NCI-H1105 (cell line): ENCODE measurements at places on chromosomes 2 and 18.

DNA sequence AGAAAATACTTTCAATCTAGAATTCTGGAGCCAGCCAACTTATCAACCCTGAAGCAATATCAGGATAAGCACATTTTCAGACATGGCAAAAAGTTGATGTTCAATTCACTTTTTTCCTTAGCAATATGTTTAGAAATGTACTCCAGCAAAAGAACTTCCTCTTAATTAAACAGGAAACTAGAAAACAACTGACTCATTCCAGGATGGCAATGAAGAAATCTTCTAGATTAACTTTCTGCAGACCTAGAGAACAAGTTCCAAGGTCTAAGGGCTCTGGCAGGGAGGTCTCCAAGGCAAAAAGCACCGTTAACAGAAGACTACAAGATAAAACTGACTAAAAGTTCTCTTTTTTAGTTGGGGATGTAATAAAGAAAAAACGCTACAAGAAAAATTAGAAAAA, 69.2 kb upstream of the VWC2L start:
- no peak for DNase-seq

DNA sequence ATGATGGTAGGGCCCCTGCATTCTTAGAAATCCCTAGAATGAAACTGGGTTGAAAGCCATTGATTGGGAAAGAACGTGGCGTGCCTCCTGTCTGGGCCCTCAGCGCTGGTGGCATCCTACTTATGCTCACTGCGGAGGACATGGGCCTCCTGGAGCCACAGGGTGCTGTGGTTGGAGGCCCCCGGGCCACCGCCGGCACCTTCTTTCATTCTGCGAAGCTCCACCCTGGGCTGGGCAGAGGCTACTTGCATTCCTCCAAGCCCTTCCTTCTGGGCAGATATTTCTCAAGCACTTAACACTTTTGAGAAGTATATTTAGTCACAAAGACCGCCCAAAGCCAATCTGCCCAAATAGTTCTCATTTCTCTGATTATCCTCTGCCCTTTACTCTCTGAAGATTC, 311.9 kb downstream of the MYCN start:
- DNase-seq = no peak

DNA sequence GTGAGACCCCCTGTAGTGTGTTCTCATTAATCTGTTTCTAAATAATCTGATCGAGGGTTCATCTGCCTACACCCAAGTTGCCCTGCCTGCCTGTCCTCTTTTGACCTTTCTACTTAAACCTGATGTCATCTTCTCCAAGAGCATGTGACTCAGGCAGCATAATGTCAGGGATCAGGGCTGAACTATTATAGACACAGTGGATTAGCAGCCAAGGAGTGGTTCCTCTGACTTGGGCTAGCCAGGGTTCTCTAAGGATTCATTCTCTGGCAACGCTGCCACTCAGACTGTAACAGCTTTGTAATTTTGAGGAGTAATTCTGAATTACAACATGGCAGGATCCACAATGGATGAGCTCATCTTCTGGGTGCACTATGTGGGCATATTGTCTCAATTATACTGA, 124.0 kb downstream of the MDH1 start:
- no peak for DNase-seq

DNA sequence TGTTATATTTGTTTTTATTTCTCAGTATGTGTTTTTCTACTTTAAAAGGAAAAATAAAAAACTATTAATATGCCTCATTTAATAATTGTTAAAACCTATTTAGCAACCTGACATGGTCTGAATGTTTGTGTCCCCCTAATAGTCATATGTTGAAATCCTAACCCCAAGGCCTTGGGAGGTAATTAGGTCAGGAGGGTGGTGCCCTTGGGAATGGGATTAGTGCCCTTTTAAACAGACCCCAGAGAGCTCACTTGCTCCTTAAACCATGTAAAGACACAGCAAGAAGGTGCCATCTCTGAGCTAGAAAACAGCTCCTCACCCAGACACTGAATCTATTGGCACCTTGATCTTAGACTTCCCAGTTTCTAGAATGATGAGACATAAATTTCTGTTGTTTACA, 71.8 kb downstream of the CHST9 start:
- no peak for DNase-seq

- no peak for DNase-seq
Measured at GRCh38 chr2:196719110-196719872, 79.8 kb downstream of the CCDC150 start.

- DNase-seq = no peak
Measured at GRCh38 chr18:38035193-38035592, 469.6 kb upstream of the CELF4 start.

DNA sequence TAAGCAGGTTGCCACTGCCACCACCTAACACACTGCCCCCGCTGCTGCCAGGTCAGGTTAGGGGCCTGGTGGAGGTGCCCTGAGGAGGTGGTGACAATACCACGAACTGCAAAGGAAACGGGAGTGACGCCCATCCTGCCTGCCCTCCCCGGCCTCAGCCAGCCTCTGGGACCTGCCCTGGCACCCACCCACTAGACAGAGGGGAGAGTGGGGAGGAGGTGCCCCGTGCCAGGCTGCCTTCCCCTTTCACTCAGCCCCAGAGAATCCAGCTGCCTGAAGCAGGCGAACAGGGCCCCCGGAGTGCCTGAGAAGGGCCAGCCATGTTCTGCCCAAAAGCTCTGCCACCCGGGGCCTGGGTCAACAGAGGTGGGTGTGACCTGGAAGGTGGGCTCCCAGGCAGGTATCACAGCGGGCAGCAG, 44.5 kb upstream of the FOSL2 start:
- DNase-seq = no peak

DNA sequence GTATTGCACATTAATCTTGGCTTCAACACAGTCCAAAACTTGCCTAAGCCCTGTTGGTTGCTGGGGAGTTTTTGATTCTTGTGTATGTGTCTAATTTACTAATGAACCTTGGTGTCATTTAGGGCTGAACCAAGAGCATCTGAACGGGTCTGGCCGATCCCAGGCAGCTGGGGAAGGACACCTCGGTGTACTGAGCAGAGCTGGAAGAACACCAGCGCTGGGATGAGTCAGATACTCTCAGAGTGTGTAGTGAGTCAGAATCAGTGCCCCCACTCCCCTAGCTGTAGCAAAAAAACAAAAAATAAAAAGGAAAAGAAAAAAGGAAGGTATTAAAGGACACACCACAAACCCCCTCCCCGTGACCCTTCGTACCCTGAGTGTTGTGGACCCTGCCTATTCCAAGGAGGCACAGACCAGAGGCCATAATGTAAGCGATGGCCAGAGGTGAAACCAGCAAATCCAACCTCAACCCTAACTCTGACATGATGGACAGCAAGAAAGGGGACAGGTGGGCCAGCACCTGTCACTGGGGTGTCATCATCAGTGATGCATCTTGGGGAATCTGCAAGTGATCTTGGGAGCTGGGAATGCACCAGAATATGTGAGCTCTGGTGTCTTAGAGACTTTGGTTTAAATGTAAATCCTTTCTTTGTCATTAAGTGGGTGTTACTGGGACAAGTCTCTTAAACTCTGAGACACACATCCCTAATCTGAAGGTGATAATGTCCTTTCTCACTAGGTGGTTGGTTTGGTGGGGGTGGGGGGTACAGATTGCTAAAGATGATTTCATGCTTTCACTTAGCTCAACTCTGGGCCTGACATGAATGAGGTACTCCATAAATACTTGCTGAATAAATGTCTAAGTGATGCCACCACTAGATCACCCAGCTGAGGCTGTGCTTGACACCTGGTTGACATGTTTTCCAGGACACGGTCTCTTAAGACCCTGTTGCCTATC, 34.2 kb upstream of the NCOA1 start:
- no peak for DNase-seq

DNA sequence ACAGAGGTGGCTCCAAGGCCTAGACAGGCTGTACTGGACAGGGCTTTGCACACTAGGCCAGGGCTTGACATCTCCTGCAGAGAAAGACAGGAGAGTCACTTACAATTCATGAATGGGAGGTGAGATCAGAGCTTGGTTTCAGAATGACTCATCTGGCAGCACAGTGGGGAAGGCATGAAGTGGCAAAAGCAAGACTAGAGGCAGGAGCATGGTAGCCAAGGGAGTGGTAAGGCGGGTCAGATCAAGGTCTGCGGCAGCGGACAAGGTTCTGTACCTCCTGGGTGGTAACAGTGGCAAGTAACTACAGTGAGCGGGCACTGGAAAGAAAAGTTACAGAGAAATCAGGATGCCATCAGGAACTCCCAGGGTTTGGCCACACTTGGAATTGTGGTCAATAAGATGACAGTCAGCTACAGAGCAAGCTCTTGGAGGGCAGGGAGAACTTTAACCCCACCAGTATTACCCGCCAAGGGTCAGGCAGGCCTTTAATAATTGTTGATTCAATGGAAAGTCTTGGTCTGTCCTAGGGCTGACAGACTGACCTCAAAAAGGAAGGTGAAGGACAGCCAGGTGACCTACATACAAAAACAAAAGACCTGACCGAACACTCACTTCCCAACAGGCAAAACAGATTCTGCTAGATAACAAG, 5.7 kb downstream of the MCFD2 start:
- DNase-seq = no peak

GRCh38 chr2:10196110-10196892, 73.8 kb downstream of the RRM2 start:
- DNase-seq = no peak

DNA sequence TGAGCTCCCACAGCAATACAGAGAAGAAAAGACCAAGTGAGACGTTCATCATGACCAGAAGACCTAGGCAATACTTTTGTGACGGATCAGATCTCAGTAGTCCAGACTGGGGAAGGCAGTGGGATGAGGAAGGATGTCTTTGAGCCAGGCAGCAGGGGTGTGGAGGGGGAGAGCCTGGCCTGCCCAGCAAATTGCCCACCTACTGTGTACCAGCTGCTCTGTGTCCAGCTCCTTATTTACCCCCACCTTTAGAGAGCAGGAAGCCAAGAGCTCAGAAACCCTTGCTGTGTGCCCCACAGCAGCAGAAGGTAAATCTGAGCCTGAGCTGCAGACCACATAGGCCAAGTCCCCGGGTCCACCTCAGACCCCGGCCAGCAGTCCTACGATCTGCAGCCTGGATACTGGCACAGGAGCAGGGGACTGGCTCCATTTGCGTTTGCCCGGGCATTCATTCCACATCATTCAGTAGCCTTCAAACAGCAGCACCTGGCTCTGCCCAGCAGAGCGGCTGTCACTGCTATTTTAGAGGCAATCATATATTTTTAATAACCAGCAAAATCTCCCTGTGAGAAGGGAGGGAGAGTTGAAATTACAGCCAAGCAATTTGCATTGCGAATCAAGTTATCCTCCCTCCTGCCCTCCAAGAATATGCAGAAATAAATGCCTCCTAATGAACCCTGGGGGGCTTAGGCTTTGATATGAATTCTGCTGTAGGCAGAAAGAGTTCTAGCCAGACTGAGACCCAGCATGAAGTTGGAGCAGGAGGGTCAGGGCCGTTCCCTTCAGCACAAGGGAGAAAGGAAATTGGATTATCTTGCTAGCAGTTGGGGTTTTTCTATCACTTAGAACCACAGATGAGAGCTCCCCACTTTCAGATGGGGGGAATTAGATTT, 110.0 kb upstream of the FZD7 start:
- no peak for DNase-seq

GRCh38 chr18:13191779-13192178, 26.8 kb upstream of the LDLRAD4 start:
- DNase-seq = no peak

GRCh38 chr18:29651122-29651680, 1391.3 kb downstream of the DSC3 start:
- DNase-seq = no peak

DNA sequence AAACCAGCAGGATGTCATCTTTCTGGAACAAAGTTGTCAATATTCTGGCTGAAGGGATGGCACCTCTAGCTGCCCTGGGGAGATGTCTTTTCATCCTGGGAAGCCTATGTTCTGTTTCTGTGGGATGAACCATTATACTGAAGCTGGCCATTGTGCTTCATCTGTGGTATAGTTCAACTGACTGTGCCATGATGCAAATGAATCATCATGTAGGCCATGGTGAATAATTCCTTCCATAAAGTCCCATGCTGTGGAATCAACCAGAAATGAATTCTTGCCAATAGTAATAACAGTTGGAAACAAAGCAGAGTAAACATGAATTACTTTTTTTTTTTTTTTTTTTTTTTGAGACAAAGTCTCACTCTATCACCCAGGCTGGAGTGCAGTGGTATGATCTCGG, 64.1 kb upstream of the CNGA3 start:
- no peak for DNase-seq

- DNase-seq = no peak
Measured at GRCh38 chr2:99728166-99728565, 238.3 kb upstream of the REV1 start.

GRCh38 chr2:12320027-12320734, 396.6 kb upstream of the TRIB2 start:
- DNase-seq = no peak

DNA sequence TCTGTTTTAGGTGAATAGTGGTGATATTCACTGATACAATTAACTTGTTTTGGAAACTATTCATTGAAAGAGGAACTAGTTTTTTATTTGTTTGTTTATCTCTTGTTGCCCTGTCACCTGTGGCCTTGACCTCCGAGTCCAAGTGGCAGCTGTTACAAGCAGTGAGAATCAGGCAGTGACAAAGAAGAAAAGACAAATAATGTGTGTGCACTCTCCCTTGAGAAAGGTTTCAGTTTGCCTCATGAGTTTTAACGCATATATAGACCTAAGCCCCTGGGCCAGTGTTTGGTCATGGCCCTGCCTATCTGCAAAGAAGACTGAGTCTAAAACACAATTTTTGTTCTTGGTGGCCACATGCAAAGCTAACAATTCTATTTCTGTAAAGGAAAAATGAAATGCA, 15.3 kb downstream of the KYNU start:
- DNase-seq = no peak

DNA sequence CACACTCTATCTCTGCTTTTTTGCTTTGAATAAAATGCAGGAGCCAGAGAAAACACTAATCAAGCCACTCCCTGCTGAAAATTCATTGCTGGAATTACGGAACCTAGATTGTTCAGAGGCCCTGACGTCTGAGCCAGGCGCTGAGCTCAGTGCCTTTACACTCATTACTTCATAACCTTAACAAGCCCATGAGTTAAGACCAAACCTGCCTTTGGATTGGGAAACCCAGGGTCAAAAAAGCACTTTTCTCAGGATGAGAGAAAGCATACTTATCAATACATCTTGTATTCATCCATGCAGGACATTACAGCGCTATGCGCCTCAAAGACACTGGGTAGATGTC, 762 bp downstream of the INO80C start:
- no peak for DNase-seq

DNA sequence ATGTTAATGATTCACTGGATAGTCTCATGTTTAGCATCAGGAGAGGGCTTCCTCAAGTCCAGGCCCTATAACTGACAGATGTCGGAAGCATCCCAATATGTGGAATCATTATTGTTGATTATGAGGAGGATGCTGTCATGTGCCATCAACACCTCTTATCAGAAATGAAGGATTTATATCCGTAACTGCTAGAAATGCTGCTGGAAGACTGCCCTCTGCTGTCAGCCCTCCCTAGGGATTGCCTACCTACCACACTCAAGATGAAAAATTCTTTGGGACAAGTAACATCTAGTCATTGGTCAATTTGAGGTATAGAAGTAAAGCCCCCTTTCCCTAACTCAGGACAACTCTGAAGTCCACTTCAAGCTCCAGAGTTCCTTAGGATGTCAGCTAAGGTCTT, 1166.5 kb upstream of the NXPH2 start:
- DNase-seq = no peak

- no peak for DNase-seq
Measured at GRCh38 chr2:231094736-231095346, 30.0 kb downstream of the HTR2B start.
